Stimulated activated CD4-positive, alpha-beta T cell treated with anti-CD3 and anti-CD28 coated beads, Interleukin-1b, Interleukin-23, amount 100 ng/mL, for 1 hour (primary cell): ENCODE measurements at places on chromosomes 1 and 21.
A peak's percentile ranks its signal among the peaks of the same experiment; 100 is the strongest.

DNA sequence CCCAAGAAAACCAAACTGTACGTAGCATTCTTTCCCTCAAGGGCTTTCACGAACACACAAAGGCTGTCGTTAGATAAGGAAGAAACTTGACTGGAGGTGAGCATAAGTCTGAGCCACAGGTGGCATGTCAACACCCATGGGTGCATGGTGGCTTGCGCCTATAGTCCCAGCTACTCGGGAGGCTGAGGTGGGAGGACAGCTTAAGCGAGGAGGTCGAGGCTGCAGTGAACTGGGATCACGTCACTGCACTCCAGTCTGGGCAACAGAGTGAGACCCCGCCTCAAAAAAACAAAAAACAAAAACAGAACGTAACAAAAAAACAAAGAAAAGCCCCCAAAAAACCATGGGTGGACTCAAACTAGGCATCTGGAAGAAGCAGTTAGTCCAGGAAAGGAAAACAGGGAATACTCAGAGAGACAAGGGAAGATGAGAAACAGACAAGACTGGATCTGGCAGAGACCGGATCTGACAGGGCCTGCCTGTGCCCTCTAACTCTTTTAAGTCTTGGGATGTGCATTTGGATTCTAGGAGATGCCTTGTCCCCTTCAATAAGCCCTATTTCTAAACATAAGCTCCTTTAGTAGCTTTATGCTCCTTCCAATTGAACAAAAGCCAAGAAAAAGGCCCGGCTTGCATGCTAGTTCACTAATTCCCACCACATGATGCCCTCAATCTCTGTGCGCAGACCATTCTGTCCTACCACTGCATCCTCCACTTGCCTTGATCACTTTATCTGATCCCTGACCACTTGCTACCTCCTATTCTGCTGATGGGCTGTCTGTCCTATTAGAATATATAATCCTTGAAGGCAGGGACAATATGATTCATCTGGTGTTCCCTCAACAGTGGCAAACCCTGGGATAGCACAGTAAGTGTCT is 73.8 kb downstream of the APP start:
- no peak for DNase-seq

- DNase-seq: no peak
Measured at GRCh38 chr1:25042331-25043227, 112.5 kb upstream of the RUNX3 start.

DNA sequence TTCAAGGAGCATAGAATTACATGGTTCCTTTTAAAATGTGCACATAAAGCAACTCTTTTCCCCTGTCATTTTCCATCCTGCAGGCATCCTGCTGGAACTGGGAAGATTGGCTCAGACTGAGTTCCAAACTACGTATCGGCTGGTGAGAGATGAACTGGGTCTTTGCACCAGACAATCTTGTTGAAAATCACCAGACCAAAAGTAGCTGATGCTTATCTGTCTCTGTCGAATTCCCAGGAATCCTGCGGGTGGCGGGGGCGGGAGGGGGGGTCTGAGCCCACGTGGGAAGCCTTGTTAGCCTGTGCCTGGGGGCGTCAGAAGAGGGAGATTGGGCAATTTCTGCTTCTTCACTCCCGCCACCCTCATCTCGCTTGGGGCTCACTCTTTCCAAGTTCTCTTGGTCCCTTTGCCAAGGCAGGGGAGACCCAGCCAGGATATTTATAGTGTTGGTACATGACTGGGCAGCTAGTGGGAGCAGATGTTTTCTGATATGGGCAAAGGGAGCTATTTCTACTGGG is 90.1 kb upstream of the SLC25A33 start:
- no peak for DNase-seq

GRCh38 chr1:5740865-5741860 is 251.1 kb downstream of the NPHP4 start:
- DNase-seq: no peak

DNA sequence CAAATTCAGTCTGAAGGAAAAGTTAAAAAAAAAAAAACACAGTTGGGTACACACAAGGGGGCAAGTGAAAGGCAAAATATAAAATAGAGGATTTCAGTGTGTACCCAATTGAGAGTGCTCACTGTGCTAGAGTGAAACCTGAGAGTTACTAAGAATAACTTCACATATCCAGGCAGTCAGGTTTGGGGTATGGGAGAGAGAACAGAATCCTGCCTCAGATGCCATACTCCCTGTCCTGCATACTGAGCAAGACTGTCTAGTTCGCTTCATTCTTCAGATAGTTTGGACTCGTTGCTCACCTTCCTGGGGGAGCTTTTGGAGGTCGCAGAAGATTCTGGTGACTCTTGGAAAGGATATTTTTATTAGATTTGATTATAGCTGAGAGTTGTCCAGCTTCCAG is 20.4 kb downstream of the CEP85 start:
- DNase-seq: no peak

DNA sequence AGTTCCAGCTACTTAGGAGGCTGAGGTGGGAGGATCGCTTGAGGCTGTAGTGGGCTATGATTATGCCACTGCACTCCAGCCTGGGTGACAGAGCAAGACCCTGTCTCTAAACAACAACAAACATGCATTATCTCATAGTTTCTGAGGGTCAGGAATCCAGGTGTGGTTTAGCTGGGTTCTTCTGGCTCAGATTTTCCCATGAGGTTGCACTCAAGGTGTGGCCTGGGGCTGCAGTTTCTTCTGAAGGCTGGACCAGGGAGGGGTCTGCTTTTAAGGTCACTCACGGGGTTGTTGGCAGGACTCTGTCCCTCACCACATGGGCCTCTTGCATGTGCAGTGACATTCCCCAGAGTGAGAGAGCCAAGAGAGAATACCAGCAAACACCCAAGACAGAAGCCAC is 77.0 kb downstream of the EPHB2 start:
- DNase-seq: no peak

GRCh38 chr1:107623431-107623830 is 341.5 kb downstream of the VAV3 start:
- no peak for DNase-seq

GRCh38 chr1:206002871-206003801 is at the start of gene RAB7B:
Gene RAB7B (minus strand): TSS chr1:206003395. CDS start chr1:205994135, 9,260 bp downstream.
- no peak for DNase-seq

GRCh38 chr1:212794561-212795014 is 2.9 kb downstream of the TATDN3 start:
- no peak for DNase-seq

DNA sequence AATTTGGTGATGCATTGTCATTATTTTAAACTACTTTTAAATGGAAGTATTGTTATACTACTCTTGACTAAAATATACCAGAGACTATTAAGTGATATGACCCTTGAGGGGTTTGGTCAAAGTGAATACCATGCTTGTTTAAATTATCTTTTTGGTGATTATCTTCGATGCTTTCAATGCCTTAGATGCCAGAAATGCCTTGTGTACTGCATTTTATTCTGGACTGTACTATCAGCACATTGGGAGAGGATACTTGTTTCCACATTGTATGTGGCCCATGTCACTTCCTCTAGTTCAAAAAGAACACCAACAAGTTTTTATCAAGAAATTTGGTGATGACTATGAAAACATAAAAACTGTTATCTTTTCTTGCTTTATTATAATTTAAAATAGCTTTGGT is 16.3 kb downstream of the MAP3K7CL start:
- DNase-seq: no peak

- DNase-seq: no peak
Measured at GRCh38 chr1:156910309-156910782, 10.1 kb upstream of the LRRC71 start.

- DNase-seq: no peak
Measured at GRCh38 chr1:146035048-146035423, 13.5 kb upstream of the HJV start.

- no peak for DNase-seq
Measured at GRCh38 chr1:1435911-1436629, 580 bp downstream of the VWA1 start.

DNA sequence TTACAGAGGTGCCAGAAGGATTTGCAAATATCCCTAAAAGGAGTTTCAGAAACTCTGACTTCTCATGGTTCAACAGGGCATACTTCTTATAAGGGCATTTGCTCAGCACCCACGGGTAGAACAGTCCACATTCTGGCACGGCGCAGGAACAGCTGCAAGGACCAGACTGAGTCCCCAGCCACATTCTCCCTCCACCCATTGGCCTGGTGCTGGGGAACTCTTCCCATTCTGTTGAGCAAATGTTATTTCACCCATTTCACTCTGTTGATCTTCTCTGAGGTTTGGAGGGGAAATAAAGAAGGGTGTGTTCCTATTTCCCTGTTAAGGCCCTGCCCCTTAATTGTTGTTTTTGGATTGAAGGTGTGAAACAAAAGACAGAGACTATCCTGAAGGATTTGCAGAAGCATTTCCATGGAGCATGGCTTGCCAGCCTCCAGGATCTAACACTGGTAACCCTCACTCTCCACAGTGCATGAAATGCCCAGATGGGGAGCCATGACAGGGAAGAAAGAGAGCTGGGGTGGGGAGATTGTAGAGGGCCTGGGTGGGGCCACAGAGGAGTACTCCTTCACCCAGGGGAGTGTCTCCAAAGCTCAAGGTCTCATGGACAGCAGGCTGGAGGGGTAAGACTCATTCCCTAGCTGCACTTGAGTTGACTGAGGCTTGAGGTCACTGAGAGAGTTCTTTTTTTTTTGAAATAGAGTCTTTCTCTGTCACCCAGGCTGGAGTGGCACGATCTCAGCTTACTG is 35.0 kb downstream of the INAVA start:
- DNase-seq: no peak

DNA sequence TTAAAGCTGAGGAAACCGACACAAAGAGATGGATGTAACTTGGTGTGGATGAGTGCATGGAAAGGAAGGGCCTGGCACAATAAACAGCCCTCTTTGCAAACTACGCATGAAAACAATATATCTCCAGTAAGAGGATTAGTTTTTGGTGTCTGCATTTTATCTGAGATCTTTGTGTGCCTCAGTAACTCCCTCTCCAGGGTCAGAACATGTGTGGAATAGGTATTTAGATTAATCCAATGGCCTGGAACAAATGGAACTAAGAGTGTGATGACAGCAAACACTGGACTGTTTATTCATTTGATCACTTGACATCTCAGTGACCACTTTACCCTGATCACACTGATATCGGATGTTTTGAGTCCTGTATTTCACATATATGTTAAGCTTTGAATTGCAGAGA is 45.3 kb downstream of the AKNAD1 start:
- no peak for DNase-seq

- no peak for DNase-seq
Measured at GRCh38 chr1:110048923-110049601, 14.6 kb downstream of the STRIP1 start.

DNA sequence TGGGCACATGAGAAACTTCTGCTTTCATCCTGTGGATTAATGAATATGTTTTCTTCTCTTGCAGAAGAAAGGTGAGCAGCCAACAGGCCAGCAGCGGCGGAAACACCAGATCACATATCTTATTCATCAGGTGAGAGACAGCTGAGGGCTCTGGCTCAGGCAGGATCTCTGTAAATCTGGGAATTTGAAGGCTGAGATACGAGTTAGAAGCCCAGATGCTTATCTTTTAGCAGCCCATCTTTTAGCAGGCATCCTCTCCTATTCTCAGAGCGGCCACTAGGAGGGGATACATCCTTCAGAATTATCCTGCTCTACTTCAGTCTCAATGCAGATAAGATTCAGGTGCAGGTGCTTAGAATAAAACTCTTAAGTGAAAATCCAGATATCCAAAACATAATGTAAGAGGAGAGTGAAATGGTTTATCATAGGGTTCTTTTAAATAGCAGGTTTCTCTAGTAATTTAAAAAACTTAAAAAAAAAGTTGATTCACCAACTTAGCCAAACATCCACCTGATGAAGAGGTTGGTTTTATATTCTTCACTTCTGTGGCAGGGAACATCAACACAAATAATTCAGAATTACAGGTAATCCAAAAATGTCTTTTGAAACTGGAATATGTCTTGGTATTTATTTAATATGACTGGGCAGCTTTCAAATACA is 19.3 kb downstream of the SH2D2A start:
- peak; percentile 20 for DNase-seq

GRCh38 chr1:60679524-60680375 is 402.6 kb upstream of the NFIA start:
- no peak for DNase-seq

DNA sequence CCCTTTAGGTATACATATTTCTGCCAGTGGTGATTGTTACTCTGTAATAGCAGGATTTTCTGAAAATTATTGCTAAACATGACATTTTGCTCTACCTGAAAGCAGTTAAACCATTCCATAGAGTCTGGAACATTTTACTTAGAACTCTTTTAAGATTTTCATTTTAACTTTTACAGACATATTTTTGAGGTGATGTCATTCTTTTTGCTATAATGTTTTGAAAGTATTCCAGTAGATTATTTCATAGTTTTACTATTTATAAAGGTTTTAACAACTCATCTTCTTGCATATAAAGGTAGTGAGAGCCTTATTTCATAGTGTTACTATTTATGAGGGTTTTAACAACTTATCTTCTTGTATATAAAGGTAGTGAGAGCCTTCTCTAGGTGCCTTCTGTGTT is 42.9 kb downstream of the PTBP2 start:
- no peak for DNase-seq

DNA sequence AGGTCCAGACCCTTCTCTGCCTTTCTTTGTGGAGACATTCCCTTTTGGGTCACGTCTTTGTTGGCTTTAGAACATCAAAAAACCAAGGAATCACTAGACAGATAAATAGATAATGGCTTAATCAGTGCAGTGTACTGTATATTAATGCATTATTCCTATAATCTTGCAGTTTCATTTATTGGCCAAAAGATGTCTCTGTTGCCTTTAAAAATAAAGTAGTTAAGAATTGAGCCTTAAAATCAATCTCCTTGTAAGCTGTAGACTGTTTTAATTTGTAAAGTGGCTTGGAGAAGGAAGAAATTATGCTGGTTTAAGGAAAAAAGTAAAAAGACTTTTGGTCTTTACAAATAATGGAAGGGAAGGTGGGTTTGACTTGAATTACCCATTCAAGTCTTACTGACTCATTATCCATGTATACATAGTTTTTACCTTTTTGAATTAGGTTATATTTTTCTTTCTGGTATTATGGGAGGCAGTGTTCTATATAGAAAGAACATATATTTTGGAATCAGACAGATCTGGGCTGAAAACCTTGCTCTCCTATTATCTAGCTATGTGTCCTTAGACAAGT is 84.6 kb downstream of the VPS13D start:
- no peak for DNase-seq

DNA sequence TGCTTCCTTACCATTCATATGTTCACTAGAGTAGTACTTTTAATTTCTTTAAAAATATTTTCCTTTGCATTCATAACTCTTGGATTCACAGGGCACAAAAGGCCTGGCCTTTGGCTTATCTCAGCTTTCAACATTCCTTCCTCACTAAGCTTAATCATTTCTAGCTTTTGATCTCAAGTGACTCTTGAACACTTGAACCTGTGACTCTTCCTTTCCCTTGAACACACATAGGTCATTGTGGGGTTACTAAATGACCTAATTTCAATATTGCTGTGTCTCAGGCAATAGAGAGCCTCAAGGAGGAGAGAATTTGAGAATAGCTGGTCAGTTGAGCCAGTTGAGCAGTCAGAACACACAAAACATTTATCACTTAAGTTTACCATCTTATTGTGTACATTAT is 49.9 kb downstream of the COL11A1 start:
- DNase-seq: no peak

GRCh38 chr1:30037251-30038118 is 685.9 kb downstream of the MATN1 start:
- DNase-seq: no peak
